Suppressor macrophage (primary cell): ENCODE measurements at places on chromosomes 2 and 18.
A peak's percentile ranks its signal among the peaks of the same experiment; 100 is the strongest.

DNA sequence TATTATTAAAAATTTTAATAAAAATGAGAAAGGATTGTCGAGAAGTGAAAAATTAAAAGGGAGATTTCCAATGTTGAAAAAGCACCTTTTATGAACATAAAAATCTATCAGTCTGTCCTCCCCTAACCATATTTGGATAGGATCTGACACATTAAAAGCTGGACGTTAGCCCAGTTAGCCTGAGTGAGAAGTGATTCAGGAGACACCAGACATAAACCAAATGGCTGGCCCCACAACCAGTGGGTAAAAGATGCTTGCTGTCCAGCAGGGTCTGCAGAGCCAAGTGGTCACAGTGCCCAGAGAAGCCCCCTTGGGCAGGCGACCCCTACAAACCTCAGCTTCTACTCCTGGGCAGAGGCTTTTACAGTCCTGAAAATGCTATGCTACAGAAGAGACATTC lies 253.8 kb upstream of the LYPD1 start:
- DNase-seq, result no peak

DNA sequence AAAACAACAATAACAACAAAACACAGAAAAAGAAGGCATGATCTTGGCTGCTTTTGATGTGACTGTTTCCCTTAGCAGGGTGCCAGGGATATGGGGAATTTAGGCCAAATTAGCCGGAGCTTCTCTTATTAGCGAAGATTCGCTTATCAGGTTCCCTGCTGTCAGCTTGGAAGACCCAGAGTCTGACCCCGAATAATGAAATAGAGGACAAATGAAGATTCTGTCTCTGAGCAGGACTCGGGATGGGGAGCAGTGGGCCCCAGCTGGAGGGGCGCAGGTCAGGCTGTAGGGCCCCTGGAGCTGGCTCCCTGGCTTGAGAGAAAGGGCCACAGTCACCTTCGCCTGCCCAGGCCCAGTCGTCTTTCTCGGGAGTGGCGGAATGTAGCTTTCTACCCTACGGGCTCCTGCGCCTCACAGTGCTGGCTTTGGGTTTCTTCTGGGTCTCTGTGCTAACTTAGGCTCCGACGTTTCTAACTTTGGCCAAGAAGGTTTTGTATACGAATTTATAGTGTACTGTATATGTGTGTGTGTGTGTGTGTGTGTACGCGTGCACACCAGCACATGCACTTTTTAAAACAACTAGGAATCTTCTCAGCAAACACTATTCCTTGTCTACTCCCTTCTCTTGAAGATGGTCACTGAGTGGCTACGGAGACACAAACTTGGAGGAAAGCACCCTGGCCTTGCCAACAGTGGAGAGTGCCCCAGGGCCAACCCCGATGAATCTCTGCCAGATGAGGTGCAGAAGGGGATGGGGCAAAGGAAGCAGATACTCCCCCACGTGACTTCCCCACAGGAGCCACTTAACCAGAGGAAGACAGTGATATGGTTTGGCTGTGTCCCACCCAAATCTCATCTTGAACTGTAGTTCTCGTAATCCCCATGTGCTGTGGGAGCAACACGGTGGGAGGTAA lies 195.6 kb upstream of the COPS8 start:
- DNase-seq, result no peak

GRCh38 chr2:66478731-66479316 lies 43.9 kb downstream of the MEIS1 start:
- DNase-seq, result peak; percentile 48

DNA sequence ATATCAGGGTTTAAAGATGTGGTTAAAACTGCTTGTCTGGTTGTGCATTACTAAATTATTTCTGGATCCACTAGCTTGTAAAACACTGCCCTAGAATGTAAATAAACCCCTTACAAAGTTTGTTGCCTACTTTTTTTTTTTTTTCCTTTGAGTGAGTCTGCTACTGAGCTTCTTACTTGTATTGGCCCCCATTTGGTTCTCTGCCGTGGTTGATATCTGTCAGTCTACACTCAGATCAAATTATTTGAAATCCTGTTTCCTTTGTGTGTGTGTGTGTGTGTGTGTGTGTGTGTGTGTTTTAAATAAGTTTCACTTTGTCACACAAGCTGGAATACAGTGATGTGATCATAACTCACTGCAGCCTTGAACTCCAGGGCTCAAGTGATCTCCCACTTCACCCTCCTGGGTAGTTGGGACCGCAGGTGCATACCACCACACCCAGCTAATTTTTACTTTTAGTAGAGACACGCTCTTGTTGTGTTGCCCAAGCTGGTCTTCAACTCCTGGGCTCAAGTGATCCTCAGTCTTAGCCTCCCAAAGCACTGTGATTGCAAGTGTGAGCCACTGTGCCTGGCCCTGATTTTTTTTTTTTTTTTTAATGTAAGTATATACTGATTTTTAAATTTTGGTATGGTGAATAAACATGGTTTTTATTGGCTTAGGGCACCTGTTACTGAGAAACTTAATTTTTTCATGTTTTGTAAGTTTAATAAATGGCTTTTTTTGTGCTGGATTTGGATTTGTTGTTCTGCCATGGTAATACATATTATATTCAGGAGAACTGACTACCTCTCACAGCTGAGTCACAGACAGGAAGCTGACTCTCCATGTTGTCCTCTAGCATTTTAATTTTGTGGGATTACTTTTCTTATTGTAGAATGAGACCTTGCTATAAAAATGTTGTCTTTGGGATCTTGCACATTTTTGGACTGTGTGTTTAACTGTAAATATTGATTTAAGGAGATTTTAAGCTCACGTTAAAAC lies 48.5 kb downstream of the MAP4K4 start:
- DNase-seq, result no peak

DNA sequence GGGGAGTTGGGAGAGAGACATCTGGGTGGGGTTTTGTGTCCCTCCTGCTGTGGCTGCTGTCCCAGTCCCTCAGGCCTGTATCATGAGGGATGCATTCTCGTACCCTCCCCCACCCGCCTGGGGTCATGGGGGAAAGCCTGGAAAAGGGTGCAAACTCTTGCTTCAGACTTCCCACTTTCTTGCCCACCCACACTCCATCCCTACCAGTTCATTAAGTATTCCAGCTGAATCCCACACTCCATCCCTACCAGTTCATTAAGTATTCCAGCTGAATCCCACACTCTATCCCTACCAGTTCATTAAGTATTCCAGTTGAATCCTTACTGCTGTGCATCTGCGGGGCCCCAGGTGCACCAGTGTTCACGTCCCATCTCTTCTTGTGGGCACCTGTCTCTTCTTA lies 116.3 kb downstream of the ACAA2 start:
- DNase-seq, result no peak

- no peak for DNase-seq
Observed at GRCh38 chr2:76210551-76210950, 499.8 kb upstream of the GCFC2 start.

- DNase-seq, result no peak
Observed at GRCh38 chr2:122009561-122009960, 254.1 kb downstream of the TSN start.

DNA sequence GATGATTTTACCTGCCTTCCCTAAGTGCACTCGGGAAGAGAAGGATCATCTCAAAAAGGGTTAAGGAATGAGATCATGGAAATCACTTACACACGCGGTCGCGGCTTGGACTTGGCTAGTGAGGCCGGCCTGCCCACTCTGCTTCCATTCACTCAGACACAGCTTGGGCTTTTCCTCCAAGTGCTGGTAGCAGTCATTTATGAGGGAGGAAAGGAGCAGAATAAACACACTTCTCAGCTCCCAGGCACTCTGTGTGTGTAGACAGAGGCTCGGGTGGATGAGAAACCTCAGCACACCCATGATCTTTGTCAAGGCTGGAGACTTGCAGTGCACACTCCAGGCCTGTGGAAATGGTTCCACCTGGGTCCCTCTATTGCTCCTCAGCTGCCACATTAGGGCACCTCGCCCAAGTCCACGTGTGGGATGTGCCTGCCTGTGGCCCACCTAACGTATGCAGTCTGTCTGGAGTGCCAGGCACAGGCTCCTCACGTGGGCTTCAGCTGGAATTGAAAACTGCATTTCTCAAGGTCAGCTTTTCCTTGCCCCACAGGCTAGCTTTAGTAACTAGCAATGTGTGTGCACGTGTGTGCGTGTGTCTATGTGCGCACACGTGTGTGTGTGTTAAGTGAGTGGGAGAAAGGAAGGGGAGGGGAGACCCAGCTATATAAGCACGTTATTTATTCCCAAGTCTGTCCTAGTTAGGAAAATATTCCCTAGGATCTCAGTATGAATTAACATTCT lies 288.4 kb downstream of the SOX11 start:
- DNase-seq, result no peak
